ENCODE measurements at places on chromosomes 4 and X. TPM values are rescaled to one million over a fixed set of nuclear protein-coding genes. Genes with fewer than 3 reads are reported as not detected.

ZNF630 gene
- total RNA-seq, result not detected

CXorf51B gene
- 1.7 TPM for total RNA-seq

ANOS1 gene
- not detected for total RNA-seq

IL1RAPL1 gene
- total RNA-seq, result 0.53 TPM

FAM47B gene
- total RNA-seq, result not detected

CT47B1 gene
- not detected for total RNA-seq

SPOCK3 gene
- not detected for total RNA-seq

SSX1 gene
- total RNA-seq, result 1.0 TPM

TLR3 gene
- total RNA-seq, result 9.8 TPM

AKAP14 gene
- not detected for total RNA-seq

GABRA4 gene
- total RNA-seq, result not detected

DNA sequence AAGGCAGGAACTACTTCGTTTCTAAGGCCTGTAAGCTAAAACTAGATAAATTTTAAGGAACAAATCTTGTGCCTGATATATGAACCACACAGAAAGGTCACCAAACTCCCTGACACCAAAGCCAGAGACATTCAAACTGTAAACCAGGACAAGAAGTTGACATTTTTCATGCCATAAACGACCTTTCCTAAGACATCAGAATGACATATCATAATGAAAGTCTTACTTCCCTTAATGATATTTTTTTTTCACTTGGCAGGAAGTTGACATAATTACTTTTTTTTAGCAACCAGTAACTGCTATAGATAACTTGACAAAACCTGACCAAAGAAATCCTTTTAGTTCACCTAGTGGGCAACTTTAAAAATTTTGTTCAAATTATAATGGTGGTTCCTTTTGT, 231.5 kb upstream of the AGTR2 start:
- DNase-seq, result no peak

DNA sequence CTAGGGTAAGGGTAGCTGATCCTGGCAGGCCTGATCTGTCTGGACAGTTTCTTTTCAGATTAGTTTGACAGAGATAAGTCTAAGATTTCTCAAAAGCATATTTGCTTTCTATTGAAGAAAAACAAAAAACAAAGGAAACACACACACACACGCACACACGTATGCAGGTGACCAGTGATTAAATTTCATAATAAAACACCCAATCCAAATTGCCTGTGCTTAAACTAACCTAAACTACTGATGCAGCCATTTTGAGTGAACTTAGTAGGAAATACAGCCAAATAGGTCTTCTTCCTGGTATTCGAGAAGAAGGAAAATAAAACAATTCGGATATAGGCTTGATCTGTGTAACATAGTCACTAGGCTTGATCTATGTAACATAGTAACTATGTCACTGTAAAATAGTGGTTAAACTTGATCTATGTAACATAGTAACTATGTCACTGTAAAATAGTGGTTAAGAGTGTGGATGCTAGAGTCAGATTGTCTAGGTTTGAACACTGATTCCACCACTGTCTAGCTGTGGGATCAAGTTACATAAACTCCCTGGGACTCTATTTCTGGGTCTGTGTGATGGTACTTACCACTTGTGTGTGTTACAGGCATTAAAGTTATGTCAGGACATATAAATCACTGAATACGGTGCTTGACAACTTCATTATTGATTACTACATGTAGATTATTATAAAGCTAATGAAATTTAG, 9.8 kb upstream of the CCNG2 start:
- no peak for DNase-seq

DNA sequence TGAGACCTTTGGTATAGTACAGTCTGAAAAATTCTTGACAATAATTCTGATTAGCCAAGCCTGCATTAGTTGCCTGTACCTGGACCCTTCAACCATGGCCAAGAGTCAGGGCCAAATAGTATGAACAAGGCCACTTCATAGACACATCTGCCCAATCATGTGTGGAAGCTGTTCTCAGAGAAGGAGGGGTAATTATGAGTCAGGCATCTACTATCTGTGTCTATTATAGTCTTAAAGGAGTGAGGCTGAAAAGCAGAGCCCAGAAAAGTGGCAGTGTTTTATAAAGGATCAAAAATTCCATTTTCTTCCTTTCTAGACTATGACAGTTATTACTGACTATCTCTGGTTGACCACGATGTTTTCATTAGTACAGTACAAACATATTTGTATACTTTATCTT, 5.0 kb upstream of the ADGRL3 start:
- DNase-seq, result no peak

GRCh38 chr4:40486534-40486933, 143.1 kb downstream of the RBM47 start:
- no peak for DNase-seq

DNA sequence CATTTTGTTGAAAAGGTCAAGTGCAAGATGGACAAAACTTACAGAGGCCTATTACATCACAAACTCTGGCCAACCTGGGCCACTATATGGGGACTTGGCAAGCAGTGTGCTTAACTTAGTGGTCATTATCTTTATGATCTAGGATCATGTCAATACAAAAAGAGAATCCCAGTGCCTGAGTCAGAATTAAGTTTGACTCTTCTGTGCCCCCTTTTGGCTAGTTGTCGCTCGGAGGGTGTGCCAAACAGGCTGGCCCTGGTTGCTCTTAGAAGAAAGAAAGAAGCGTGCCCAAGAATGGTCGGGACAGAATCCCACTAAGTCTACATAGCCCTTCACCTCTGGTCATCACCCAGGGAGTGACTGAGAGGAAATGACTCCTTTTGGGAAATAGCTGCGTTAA, 100.1 kb downstream of the EIF4E start:
- DNase-seq, result peak; percentile 42

DNA sequence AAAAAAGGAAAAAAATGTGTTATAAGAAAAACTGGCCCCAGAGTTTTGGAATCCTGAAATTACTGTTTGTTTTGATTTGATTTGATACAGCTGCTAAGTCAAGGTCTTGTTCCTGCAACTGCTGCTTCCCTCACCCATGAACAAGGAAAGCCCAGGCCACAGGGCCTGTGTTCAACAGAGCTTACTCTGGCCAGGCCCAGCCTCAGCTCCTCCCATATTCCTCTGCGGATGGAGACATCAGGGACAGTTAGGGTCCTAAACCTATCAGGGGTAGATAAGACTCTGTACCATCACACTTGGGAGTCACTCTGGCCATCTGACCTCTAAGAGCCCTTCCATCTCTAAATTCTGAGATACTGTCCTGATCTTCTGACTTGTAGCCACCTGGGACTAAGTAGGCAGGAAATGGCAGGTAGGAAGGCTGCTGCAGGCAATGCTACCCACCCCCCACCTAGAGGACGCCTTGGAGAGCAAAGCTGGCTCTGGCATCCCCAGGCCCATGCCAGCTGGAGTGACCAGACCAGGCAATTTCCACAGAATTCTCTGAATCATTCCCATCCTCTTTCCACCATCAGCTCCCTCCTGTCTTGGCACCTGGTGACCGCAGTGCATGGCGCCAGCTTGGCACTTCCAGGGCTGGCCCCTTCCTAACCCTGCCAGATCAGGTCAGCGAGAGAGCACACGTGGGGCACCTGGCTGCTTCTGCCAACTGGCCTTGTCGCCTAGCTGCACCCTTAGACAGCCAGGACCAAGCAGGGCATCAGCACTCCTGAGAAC, 58.0 kb upstream of the TMEM33 start:
- DNase-seq, result no peak

GRCh38 chr4:43356786-43357185, 464.3 kb downstream of the GRXCR1 start:
- DNase-seq, result no peak

GRCh38 chr4:11842620-11843263, 414.0 kb upstream of the HS3ST1 start:
- no peak for DNase-seq

DNA sequence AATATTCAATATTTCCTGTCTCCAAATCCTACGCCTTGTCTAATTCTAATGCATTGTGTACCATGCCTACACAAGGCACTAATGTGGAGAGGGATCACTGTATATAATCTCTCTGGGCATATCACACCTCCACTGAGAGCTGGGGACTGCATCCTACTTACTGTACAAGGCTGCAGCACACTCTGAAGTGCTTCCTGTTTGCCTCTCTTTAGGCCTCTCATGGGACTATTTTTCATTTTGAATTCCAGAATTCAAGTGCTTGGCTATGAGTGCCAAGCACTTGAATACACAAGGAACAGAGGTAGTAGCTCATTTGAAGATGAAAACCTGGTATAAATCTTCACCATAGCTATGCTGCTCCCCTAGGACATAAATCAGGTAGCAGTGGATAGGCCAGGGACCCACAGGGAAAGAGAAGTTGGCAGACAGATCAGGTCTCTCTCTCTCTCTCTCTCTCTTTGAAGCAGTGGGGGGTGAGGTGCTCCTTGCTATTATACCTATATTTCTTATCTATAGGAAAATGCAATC, 229.7 kb upstream of the MBNL3 start:
- no peak for DNase-seq

- DNase-seq, result no peak
Measured at GRCh38 chr4:128590773-128591172, 218.7 kb upstream of the JADE1 start.

DNA sequence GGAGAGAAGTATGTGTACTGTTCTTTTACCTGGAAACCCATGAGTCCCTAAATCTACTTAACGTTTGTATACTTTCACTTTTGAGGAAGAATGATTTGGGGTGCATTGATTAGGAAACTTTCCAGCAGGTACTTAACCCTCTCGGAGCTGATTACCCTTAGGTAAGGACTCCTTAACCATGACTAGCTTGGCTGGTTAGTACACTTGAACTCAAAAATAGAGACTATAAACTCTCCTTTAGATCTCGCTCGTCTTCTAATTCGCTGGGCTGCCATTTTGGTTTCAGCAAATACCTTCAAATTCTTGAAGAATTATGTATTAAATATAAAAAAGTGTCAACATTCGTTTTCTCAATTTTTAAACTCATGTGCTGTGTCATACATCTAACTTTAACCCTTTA, 2.0 kb downstream of the USP9X start:
- no peak for DNase-seq

GRCh38 chr4:51885363-51885762, 42.4 kb downstream of the DCUN1D4 start:
- peak; percentile 64 for DNase-seq

GRCh38 chr4:183158062-183158461, 59.0 kb downstream of the WWC2 start:
- no peak for DNase-seq

DNA sequence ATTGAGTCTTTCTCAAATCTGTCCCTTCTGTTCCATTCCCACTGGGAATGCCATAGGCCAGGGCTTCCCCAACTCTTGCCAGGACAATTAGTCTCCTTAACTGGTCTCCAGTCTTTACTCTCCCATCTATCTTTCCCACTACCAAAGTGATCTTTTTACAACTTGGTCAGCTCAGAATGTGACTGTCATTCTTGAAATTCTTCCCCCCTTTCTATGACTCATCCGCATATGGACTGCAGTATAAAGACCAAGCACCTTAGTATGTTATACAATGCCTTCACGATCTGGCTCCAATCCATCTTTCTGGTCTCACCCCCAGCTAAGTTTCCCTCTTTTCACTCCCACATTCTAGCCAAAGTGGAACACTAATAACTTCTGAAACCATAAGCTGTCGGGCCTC, 383.8 kb downstream of the OPHN1 start:
- DNase-seq, result no peak

DNA sequence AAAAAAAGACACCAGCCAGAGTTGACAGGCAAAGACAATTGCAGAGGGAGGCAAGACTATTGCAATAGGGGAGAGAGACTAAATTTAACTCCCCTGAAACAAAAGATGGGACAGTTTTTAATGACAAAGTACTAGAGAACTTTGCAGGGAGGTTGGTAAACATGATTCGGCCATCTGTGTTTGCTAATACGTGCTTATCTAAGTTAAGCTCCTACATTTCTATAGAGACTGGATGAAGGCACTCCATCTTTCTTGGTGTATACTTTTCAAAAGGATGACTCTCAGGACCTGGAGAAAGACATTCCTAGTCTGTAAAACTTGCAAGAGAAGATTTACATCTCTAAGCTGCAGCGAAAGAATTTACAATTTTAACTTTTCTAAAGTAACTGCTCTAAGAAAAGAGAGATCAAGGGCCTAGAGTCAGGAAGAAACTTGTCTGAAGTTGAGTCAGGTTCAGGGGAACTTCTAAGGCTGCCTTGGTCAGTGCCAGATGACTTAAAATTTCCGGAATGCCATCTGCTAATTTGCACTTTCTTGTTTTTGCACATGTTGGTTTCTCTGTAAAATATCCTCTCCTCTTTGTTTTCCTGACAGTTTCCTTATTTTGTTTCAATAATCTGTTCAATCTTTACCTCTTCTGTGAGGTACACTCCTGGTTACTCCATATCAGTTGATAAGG, 10.6 kb downstream of the ADAM29 start:
- no peak for DNase-seq

DNA sequence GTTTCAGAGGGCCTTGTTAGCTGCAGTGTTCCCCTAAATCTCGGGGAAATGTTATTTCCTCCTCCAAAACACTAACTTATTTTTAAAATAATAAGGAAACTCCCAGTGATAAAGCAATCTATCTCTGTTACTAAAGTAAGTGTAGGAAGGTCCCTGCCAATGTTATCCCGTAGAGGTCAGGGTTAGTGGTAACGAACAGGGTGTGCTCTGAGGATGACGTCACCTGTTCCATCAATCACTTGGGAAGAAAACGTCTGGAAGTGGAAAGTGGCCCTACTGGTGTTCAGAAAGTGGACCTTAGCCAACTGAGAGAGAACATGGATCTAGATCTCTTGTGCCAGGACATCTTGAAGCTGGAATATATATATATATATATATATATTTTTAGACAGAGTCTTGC, 249.5 kb downstream of the BCOR start:
- no peak for DNase-seq

DNA sequence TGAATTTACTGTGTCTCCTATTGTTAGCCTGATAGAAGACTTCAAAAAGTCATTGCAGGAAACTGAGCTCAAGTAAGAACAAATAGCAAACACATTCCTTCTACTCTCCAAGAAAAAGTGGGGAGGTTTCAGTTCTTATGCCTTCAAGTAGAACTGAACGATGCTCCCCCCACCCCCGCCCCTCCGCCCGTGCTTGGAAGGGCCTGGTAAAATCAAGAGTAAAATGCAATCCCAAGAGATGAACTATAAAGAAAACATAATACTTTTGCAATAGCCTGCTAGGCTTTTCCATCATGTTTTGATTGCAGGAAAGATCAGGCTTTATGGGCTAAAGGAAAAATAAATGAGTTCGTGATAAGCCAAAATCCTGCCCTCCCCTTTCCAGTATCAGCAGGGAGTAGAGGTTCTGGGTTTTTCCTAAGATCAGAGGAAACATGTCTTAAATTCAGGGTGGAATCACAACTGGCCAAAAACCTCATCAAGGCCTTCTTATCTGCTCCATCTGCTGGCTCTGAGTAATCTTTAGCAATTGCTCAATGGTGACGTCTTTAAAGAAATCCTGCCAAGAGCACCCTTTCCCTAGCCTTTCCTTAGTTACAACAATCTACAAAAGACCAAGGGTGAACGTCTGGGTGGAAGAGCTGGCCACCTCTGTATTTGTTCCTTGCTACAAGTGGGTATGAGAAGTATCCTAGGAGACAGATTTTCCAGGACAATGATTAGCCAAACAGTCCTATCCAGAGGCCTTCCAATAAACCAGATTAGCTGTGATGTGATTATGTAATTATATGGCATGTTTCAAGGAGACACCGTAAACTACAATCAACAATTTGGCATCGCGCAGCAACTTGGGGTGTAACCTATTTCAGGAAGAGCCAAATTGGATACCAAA, 66.3 kb upstream of the FAM9C start:
- peak; percentile 35 for DNase-seq
